ENCODE measurements at places on chromosomes 4 and X.

DNA sequence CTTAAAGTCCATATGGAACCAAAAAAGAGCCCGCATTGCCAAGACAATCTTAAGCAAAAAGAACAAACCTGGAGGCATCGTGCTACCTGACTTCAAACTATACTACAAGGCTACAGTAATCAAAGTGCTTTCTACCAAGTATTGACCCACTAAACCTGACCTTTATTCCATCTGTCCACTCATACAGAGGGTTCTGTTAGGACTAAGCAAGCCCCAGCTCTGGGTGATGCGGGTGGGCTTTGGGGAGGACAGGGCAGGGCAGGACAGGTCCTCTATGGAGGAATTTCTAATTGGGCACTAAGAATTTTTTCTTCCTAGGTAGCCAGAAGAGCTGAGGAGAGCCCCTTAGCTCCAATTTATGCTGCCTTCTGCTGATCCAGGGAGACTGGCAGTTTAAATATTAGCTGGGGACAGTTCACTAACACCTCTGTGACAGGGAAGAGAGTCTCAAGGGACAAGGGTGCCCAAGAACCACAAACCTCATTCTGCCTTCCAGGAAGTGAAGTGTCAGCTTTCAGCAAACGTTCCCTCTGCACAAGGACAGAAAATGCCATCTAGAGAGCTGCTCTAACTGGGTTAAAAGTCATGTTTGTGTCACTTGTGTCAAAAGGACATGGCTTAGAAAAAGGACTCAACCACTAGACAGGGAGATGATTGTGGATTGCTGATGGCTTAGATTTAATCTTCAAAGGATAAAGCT lies 143.2 kb downstream of the KIT start:
- no peak for DNase-seq

- peak; percentile 80 for DNase-seq
Measured at GRCh38 chrX:71178908-71179307, 34.3 kb downstream of the NLGN3 start.

DNA sequence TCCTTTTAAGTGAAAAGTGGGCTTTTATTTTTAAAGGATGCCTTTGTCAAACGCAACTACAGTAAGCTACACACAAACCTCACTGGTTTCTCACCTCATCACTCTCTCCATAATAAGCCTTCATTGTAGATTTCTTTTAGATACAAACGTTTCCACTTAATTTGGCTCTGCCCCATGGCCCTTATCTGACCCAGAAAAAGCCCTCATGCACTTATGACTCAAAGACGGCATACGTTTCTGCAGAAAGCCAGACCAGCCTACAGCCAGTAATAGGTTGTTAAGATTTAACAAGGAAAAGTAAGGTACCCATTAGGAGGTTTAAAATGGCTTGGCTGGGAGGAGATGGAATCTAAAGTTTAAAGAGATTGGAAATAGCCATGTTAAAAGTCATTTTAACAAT lies 914.6 kb upstream of the INTU start:
- DNase-seq, result no peak

- DNase-seq, result no peak
Measured at GRCh38 chr4:102174719-102175189, 170.5 kb downstream of the SLC39A8 start.

GRCh38 chr4:90958256-90958895 lies 831.2 kb downstream of the CCSER1 start:
- DNase-seq, result no peak

GRCh38 chr4:48173056-48173991 lies 39.3 kb upstream of the TXK start:
- DNase-seq, result peak; percentile 70

DNA sequence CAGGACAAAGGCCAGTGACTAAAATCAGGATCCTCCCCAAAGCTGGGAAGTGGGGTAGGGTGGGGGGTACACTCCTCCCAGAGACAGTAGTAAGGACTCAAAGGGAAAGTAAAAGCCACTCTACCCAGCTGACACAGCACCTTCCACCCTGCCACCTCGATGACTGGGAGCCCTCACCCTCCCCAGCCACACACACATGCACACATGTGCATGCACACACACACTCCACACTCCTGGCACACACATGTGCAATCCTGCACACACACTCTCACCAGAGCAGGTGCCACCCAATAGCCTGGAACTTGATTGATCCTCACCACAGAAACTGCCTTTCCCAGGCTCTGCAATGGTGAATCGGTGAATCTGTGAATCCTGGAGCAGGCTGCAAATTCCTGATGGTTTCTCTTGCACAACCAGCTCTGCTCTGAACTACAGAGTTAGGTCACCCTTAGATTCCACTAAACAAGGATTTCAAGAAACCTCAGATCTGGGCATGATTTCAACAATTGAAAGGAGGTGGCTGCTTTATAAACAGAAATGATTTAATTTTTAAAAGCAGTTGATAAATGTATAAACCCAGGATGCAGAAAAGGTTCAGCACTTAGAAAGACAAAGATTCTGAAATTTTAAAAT lies 21.5 kb downstream of the AMOT start:
- DNase-seq, result no peak

GRCh38 chr4:150818661-150819060 lies 196.4 kb downstream of the LRBA start:
- DNase-seq, result no peak

All from GM12865 (cell line).